Brain pericyte (primary cell): ENCODE measurements at places on chromosomes 12 and 14.

DNA sequence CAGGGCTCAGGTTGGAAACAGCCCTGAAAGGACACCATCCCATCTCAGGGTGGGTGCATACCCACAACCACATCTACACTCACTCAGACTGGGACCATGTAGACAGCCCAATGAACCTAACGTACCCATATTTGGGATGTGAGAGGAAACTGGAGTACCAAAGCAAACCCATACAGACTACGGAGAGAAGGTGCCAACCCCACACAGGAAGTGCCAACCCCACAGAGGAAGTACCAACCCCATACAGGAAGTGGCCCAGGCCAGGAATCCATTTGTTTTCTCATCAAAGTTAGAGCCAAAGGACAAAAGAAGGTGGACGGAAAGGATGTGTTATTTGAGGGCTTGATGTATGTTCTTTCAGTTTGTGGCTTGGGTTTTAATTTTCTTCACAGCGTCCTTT lies 19.5 kb upstream of the SPIC start:
- DNase-seq, result no peak

DNA sequence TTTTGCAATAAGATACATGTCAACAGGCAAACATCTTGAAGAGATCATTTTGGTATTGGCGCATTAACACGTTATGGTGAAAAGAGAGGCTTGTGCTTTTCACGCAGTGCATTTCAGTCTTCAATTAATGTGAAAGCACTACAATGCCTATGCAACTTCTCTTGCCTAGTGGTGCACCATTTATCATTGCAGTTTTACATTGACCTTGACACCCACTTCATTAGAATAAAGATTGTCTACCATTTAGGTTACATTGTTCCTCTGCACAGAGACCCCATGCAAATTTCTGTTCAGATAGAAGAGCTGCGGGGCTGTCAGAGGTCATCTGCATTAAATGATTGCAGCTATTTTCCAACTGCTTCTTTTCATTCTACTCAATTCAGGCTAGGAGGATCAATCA lies 212.2 kb upstream of the NPAS3 start:
- no peak for DNase-seq

DNA sequence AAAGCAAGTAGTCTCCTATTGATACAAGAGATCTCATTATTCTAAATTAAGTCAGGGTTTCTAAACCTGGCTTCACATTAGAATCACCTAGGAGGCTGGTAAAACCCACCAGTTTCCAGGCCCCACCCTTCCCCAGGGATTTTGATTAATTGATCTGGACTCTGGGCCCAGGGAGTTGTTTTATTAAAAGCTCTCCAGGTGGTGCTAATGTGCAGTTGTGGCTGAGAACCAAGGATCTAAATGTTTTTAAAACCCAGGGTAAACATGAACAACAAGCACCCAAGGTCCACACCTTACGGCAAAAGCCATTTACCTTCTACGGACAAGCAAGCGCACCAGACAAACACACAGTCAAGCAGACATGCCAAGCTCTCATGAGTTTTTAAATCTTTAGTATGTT lies 73.9 kb downstream of the SLC2A13 start:
- DNase-seq, result no peak

DNA sequence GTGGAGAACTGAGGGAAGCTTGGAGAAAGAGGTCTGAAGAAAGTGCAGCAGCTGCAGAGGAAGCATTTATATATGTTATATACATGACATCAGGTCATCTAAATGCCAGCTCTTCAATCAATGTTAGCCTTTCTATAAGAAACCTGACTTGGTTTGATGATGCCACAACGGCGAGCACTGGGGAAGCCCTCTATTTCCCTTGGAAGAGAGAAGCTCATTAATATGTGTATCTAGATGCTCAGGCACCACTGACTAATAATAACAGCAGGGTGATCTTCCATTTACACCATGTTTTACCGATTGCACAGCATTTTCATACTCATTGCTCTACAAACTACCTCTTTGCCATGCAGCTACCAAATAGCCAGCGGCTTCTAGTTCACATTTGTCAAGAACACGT lies 811 bp downstream of the ACYP1 start:
- DNase-seq, result no peak

- DNase-seq, result no peak
Measured at GRCh38 chr12:56212361-56212760, 9.4 kb downstream of the RNF41 start.

GRCh38 chr12:3357950-3358525 lies 133.0 kb upstream of the PRMT8 start:
- no peak for DNase-seq

DNA sequence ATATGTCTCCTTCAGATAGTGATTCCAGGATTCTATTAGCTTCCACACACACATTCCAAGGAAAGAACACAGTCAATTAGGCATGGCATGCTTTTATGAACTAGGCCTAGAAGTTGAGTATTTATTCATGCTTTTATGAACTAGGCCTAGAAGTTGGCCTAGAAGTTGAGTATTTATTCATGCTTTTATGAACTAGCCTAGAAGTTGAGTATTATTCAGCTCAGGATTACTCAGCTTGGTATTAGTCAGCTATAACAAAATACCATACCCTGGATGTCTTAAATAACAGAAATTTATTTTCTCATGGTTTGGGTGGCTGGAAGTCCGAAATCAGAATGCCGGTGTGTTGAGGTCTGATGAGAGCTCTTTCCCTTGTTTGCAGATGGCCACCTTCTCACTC lies 442.7 kb upstream of the FLRT2 start:
- DNase-seq, result no peak

GRCh38 chr14:93706360-93706955 lies 81.8 kb downstream of the PRIMA1 start:
- DNase-seq, result no peak

- peak; percentile 47 for DNase-seq
Measured at GRCh38 chr12:25436206-25437030, 116.7 kb downstream of the LMNTD1 start.

DNA sequence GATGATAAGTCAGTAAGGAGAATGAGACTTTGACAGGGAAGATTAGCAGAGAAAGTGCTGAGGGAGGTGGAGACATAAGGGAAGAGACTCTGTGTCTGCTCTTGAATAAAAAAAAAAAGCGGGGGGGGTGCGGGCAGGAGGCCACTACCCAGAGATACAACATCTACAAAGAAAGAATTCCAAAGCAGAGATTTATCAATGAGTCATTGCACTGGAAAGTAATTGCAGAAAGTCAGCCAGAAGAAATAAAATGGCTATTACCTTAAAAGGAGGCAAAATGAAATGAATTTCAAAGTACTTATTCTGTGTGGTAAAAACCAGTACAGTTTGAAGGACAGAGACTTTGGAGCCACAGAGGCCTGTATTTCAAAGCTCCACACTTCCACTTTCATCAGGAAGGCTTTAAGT lies 267.1 kb upstream of the PRKD1 start:
- DNase-seq, result no peak

- no peak for DNase-seq
Measured at GRCh38 chr14:85159726-85160125, 370.2 kb upstream of the FLRT2 start.

DNA sequence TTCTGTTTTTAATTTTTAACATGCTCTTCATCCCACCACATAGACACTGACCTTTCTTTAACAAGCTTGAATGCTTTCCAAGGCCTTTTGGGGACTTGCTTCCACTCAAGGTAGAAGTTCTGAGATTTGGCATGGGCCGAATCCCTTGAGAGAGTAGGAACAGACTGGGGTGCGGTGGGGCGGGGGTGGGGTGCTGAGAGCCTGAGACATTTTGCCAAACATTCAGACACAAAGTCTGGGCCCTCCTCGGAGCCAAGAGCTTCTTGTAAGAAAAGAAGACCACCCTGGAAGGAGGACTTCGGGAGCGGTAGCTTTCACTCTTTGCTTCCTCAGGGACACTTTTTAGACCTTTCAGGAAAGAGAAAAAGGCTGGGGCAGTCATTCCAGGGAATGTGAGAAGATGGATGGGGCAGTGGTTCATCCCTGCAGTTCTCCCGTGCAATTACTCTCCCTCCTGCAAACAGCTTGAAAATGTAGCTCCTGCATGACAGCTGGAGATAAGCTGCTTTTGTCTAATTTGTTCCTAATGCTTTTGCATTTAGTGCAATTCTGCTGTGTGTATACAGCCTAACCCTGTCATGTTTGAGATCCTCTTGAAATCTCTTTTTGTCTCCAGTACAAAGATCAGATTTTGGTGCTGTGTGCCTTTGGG lies 16.3 kb upstream of the MYO1H start:
- DNase-seq, result no peak
